ENCODE measurements at places on chromosomes 6 and 20.

- no peak for DNase-seq
Measured at GRCh38 chr20:38770546-38770945, 22.3 kb downstream of the ACTR5 start.

GRCh38 chr6:148166339-148166968 lies 176.2 kb upstream of the SASH1 start:
- peak; percentile 51 for DNase-seq

DNA sequence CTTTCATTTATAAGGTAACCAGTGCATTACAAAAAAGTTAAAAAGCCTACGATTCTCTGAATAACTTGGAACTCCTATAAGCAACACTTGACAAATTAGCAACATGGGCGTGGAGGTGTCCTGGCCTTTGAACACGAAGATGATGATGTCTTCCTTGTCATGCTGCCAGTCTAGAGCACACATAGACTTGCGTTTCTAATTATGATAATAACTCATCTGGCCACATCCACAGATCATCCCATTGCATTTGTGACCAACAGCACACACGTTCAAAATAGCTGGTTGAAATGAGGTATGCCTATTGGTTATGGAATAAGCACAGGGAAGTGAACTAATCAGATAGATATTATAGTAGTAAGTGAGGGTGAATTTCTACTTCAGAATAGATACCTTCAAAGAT lies 608.9 kb downstream of the PRKN start:
- no peak for DNase-seq

- no peak for DNase-seq
Measured at GRCh38 chr6:54291146-54291545, 17.1 kb upstream of the TINAG start.

DNA sequence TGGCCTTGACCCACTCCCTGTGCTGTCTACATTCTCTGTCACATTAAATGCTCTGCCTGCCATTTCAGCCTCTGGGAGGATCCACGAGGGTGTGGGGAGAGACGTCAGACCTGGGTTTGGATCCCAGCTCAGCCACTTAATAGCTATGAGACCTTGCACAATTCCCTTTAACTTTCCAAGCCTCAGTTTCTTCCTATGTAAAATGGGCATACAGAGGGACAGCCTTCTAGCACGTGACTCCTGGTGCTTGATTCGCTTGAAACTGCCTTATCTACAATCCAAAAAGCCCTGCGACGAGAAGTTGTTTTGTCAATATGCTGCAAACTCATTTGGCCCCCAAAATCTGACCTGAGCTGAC lies 40.0 kb downstream of the TOX2 start:
- DNase-seq, result no peak

- DNase-seq, result no peak
Measured at GRCh38 chr6:165649166-165650137, 13.6 kb downstream of the PDE10A start.

GRCh38 chr6:118524686-118525085 lies 23.4 kb upstream of the PLN start:
- no peak for DNase-seq

GRCh38 chr20:35954907-35955251 lies 577 bp upstream of the SCAND1 start:
- DNase-seq, result no peak

GRCh38 chr6:85942844-85943243 lies 300.2 kb upstream of the SYNCRIP start:
- DNase-seq, result no peak

DNA sequence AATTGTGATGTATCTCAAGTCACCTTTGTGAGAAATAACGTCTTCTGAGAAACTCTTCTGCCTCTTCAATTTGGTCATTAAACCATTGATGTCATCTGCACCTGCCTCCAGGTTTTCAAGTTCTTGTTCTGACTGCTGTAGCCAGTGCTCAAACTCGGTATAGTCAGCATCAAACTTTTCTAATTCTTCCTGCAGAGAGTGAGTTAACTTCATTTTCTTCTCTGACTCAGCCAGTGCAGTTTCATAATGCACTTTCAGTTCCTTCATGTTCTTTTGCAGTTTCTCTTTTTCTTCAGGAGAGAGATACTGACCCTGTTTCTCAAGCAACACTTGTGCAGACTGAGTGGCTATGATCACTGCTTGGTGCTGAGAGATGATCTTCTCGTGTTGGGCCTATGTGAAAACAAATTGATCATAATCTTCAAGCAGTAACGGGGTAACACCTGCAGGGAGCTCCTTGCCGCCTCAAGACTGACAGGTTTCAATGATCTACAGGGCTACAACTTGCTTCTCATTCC lies 48.8 kb downstream of the DST start:
- DNase-seq, result no peak

GRCh38 chr6:73728548-73729205 lies 32.7 kb downstream of the CD109 start:
- DNase-seq, result no peak

GRCh38 chr6:105510746-105511145 lies 107.9 kb upstream of the PREP start:
- DNase-seq, result no peak

DNA sequence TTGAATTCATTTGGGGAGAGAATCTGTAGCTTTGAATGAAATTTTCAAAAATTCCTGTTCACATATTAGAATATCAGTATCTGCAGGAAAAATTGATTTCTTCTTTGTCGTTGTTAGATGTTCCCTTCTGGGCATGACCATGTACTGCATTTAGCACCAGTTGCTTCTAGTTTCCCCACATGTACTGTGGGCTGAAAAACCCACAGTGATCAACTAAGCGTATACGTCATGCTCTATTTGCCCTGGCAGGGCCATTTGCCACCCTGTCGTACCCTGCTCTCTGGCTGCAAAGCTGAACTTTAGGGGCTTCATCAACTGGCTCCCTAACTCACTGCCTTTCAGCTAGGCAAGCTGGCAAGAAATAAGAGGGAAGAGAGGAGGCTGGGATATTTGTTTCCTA lies 340.7 kb upstream of the TSHZ2 start:
- DNase-seq, result no peak

DNA sequence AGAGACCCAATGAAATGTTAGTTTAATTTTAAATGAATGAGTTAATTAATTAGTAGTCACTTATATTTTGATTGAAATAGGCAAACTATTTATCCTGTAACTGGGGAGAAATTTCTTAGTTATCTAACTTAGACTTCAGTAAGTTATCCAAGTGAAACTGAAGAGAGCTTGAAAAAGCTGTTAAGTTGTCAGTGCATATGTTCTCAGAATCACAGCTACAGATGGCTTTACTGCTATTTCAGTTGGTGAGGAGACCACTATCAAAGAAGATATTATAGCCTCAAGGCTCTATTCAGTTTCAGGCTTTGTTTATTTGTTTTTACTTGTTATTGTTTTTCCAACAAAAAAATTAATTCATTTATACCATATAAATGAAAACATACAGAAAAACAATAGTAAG lies 404.1 kb downstream of the C6orf118 start:
- DNase-seq, result no peak

GRCh38 chr6:33590531-33591198 lies 10.6 kb upstream of the BAK1 start:
- no peak for DNase-seq

DNA sequence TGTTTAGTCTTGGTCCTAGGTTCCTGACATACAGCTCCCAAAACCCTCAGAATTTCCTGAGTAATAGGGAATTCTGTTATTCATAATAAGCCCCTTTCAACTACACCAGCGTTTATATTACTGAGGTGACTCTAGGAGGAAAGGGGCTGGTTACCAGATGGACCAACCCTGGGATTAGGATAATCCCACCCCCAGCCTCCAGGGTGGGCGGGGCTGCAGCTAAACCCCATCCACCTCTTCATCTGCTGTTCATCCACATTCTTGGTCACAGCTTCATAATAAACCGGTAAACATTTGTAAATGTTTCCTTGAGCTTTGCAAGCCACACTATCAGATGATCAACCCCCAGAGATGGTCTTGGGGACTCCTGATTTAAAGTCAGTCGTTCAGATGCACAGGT lies 38.3 kb downstream of the NINL start:
- DNase-seq, result no peak

GRCh38 chr6:168648240-168649125 lies 207.5 kb downstream of the SMOC2 start:
- DNase-seq, result no peak

DNA sequence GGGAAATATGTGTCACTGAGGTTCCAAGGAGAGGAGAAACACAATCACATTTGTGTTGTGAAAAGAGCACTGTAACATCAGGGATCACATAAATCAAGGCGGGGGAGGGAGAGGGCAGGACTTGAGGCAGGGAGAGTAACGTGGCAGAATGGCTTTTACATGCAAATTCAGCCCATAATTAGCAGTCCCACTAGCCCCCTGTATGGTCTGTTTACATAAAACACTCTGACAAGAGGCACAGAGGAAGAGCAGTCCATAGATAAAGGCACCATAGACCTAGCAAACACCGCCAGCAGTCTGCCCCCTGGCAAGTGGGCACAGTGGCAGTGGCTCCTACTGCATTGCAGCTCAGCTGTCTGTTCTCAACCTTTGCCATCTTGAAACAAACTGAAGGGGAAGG lies 82.7 kb downstream of the LYRM2 start:
- DNase-seq, result no peak

- DNase-seq, result no peak
Measured at GRCh38 chr6:37115236-37115895, 54.6 kb upstream of the PIM1 start.

GRCh38 chr6:20572288-20572687 lies 38.0 kb downstream of the CDKAL1 start:
- no peak for DNase-seq

- no peak for DNase-seq
Measured at GRCh38 chr6:138592749-138593123, 93.4 kb upstream of the NHSL1 start.

DNA sequence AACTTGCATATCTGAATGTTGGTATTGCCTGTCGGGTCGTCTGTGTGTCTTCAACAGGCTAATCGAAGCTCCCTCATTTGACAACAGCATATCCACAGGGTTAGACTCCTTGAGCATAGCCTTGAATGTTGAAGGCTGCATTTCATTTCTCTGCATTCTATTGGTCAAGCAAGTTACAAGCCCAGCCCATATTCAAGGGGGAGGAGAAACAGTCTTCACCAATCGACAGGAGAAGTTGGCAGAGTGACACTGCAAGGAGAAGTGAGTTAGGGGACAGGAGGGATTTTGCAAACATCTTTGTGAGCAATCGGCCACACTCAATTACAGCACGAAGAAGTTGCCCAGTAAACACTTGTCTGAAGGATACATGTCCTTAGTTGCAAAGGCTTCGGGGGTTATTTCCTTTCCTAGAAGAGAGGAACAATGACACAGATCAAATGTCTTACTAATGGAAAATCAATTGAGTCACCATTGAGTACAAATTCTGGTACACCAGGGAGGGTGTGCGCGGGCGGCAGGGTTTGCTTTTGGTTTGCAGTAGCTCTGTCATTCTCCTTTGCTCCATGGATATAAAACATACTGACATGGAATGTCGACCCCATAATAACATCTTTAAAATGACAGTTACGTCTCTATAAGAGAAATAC lies 60.6 kb upstream of the NT5E start:
- DNase-seq, result no peak

DNA sequence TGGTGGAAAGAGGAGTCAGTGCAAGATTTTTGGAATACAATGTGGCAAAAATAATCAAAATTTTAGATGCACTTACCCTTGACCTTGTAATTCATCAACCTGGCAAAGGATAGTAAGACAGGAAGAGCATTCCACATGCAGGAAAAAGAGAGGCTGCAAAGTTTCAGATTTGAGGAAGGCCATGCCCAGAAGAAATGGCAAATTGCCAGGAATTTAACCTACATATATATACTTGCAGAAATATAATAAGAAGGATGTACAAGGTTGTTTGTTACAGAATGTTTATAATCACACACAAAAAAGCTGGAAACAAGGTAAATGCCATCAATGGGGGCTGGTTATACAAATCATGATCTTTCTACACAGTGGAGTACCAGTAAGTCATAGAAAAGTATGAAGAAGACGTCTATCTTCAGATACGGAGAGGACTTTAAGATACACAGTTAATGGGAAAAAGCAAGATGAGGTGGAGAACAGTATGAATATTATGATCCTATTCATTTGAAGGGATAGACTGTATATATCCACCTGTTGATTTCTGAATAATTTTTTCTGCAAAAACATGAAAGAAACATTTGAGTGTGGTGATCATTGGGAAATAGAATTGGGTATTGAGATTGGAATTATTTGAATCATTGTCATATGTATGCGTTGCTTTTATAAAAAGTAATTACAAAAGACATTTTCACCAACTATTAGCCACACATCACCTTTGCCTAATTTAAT lies 253.8 kb downstream of the TBC1D7 start:
- DNase-seq, result no peak

DNA sequence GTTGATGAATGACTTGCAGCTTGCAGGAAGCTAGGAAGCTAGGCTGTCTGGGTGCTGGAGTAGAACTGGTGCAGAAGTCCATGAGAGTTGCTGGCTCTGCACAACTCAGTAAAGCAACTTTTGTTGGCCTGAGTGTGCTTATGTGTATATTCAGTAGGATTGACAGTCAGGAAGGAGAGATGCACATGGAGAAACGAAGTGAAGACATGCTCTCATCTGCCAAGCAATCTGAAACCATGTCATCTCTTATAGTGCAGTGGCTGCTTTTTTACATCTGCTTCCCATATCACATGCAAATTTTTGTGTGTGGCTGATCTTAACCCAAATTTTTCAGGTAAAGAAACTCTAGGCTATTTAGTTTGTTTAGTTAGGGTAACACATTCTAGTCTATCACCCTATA lies 252.4 kb upstream of the HS3ST5 start:
- DNase-seq, result no peak

DNA sequence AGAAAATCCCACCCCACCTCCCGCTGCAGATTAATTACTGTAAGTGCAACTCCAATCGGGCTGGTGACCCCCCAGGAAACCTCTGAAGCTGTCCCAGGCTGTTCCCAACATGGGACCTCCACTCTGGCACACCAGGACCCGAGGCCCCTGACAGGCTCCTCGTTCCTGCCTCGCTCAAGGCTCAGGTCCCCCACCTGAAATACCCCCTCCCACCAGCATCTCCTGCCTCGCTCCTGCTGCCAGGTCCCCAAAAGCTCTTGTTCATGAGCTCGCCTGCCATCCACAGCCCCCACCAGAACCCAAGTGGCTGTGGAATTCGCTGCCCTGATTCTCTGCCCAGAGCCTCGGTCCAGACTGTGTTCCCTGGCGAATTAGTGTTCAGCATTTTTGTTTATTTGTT lies 26.1 kb downstream of the NPEPL1 start:
- no peak for DNase-seq

Measured in putamen (tissue), 1 donor.